ENCODE measurements at places on chromosomes 1 and 21.

DNA sequence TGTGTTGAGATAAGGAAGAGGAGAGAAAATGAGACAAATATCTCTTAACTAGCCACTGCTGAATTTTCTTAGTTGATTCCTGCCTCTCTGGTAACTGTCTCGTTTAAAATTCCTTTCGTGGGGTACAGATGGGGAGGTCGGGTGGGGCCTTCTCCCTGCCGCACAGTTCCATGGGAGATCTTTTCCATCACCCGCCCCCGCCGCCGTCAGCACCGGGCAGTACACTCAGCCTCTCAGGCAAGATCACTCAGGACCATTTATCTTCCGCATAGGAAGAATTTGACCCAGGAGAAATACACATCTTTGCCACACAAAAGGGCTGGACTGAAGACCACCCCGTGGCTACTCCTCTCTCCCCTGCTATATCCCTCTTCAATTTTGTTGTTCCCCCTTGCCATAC is 2.3 kb upstream of the VPS26C start:
- no peak for DNase-seq

- no peak for DNase-seq
Measured at GRCh38 chr1:231903586-231904081, 277.0 kb downstream of the DISC1 start.

GRCh38 chr1:1355416-1355815 is 2.9 kb downstream of the MXRA8 start:
- no peak for DNase-seq

- no peak for DNase-seq
Measured at GRCh38 chr1:47895279-47896125, 101.7 kb downstream of the TRABD2B start.

- no peak for DNase-seq
Measured at GRCh38 chr1:10940451-10940804, 72.0 kb upstream of the TARDBP start.

- DNase-seq, result no peak
Measured at GRCh38 chr1:233514946-233515391, 98.9 kb upstream of the KCNK1 start.

GRCh38 chr1:10319750-10320149 is 79.1 kb upstream of the PGD start:
- DNase-seq, result no peak

- no peak for DNase-seq
Measured at GRCh38 chr1:115282807-115283208, 55.2 kb downstream of the NGF start.

DNA sequence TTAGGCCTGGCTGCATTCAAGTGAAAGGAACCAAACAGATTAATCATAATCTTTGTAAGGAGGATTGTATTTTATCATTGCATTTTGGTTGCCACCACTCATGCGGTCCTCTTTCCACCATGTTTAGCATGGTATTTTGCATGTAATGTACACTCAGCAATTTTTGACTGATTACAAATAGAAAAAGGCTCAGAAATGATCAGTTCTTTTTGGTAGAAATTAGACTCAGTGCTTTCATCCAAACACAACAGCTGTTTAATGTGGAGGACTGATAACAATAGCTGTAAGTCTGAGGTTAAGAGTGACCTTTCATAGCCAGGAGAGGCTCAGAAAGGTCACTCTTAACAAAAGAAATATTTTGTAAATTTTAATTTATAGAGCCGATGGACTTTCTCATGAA is 25.3 kb upstream of the DPH5 start:
- no peak for DNase-seq

- DNase-seq, result peak; percentile 48
Measured at GRCh38 chr21:18041012-18041411, 203.6 kb upstream of the CHODL start.

DNA sequence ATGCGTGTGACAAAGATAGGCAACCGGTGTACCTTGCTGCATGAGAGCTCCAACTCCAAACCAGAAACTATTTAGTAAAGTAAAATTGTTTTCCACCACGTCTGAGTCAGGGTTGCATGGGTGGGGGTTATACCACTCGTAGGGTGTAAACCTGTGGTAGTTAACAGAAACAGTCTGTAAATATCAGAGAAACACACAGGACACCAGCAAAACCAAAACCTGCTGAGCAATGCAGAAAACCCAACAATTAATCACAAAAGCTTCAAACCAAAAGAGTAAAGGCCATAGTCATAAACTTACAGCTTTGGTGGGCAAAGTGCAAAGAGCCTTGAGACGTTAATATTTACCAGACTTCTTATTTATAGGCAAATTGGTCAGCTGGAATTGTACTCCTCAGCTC is 282.7 kb downstream of the BACH1 start:
- no peak for DNase-seq

- DNase-seq, result peak; percentile 57
Measured at GRCh38 chr1:50605186-50605875, 182.1 kb upstream of the DMRTA2 start.
